ENCODE measurements at places on chromosomes 3 and 15.
A peak's percentile ranks its signal among the peaks of the same experiment; 100 is the strongest.

DNA sequence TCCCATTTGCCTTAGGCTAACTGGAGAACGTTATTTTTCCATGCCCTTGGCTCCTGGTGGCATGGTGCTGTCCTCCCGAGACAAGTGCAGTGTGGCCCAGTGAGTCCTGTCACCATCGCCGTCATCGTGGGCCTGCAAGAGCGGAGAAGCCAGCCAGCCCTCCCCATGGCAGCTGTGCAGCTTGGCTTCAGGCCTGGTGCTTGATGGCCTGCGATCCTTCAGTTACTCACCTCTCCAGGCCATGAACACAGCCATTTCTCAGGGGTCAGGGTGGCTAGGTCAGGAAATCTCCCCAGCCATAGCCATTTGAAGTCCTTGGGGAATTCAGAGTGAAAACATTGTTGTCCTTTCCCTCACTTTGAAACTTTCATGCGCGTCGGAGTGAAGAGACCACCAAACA lies 189.0 kb upstream of the RGMA start:
- no peak for DNase-seq

DNA sequence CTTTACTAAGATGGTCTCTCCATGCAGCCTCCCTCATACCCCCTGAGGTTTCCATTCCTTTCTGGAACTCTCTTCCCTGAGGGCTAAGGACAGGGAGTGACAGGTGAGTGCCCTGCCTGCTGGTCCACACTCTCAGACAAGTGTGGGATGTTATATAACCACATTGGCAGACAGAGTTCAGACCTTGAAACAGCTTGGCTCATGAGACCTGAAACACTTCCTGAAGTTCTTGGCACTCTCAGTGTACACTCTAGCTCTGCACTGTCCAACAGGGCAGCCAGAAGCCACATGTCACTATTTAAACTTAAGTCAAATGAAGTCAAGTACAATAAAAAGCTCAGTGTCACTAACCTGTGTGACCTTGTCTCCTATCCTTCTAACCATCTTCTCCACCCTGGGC lies 188.5 kb downstream of the ZNF621 start:
- DNase-seq: no peak

DNA sequence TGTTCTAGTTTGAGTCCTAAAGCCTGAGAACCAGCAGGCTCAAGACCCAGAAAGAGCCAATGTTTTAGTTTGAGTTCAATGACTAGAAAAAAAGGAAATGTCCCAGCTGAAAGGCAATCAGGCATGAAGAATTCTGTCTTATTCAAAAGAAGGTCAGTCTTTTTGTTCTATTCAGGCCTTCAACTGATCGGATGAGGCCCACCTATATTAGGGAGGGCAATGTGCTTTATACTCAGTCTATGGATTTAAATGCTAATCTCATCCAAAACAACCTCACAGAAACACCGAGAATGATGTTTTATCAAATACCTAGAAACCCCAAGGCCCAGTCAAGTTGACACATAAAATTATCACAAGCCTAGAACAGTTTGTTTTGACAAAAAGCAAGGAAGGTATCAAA lies 4.0 kb downstream of the MNS1 start:
- DNase-seq: no peak

DNA sequence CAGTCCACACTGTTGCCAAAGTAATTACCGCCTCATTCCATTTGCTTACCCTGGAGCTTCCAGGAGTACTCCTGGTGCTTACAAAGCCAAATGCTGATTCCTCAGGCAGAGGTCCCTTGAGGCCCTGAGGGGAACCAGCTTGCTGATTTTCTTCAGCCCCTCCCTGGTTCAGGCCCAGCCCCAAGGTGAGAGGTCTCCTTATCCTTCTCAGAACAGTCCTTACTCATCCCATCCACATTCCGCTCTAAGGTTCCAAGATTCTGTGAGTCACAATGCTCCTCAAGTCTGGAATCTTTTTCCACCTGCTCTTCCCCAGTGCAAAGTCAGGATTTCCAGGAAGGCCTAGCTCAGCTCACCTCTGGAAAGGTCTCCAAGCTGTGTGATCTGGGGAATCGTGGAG lies 1.8 kb upstream of the ATP10A start:
- no peak for DNase-seq

DNA sequence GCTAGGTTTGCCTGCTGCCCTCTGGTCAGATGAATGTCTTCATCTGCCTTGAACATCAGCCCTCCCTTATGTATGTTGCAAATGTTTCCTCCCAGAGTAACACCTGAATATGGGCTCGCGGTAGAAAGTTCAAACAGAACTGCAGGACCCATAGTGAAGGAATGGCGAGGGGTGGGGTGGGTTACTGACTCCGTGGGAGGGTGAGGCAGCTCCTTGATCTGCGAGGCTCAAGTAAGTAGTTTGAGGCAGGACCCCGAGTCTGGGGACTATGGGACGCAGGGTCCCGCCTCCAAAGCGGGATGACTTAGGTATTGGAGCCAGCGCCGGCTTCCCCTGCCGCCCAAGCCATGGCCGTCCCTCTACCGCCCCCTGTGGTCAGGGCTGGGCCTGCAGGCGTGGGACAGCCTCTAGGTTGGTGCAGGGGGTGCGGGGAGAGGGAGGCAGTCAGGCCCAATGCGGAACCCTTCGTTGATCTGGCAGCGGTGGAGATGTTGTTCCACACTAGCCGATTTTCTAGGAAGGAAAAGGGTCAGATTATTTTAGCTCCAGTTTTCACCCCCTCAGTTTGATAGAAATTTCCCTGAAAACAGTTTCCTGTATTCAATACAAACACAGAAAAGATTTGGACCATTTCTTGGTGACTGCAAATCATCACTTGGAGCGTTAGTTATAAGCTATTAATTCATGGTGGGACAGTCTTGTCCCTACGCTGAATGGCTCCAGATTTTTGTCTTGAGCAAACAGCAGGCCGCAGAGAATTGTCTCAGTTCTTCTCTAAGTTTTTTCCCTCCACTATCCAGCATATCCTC lies 72.3 kb downstream of the CORO2B start:
- no peak for DNase-seq

GRCh38 chr3:120908795-120909601 lies 993 bp downstream of the STXBP5L start:
- no peak for DNase-seq

- no peak for DNase-seq
Observed at GRCh38 chr3:186105543-186105942, 3.3 kb downstream of the ETV5 start.

- no peak for DNase-seq
Observed at GRCh38 chr15:32721596-32721995, 3.8 kb downstream of the GREM1 start.

DNA sequence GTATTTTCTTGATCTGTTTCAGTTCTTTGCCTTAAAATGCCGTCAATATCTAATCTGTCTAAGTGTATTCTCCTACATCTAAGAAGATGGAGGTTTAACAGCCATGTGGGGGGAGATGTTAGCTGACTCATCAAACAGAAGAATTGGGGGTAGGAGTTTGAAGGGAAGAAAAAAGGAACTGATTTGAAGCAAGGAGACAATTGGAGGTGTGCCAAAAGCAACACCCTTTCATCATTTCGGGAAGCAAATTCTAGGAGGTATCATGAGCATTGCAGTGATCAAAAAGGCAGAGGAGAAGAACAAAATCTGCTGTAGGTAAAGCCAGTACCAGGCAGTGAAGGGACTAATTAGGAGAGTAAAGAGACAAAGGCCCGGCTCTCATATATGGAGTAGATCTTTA lies 337.3 kb upstream of the TBC1D5 start:
- DNase-seq: no peak

GRCh38 chr15:27458345-27459084 lies 487.5 kb downstream of the GABRG3 start:
- DNase-seq: no peak

- peak; percentile 83 for DNase-seq
Observed at GRCh38 chr3:9422712-9423424, 25.5 kb downstream of the SETD5 start.

GRCh38 chr15:95182091-95182490 lies 950.7 kb downstream of the MCTP2 start:
- DNase-seq: no peak

DNA sequence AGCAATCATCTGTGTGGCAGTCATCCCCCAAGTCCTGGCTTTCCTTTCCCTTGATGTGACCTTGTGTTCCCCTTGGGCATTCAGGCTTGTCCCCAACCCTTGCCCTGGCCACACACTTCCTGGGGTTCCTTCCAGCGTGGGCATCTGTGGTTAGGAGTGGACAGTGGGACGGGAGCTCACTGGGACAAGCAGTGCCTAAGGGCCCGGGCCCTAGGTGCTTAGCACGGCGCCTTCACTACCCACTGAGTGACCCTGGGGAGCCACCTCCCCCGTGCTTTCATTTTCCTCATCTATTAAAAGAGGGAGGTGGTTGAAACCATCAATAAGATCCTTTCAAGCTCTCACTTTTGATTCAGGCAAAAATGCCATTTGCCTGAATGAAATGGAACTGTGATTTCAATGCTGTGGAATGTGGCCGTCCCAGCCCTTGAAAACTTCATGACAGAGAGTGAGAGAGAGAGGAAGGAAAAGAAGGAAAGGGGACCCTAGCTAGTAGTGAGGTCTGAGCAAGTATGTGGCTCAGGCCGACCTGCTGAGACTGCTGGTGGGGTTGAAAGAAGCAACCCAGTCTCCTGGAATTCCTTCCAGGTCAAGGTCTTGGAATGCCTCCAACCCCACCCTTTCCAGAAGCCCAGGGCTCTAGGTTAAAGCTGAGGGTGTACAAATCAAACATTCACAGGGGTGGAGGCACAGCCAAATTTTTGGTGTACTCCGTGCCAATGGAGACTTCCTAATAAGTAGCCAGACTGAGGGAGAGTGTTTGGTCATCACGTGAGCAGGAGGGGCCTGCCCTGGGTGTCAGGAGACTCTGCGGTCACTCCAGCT lies 302.9 kb downstream of the TLE3 start:
- no peak for DNase-seq

DNA sequence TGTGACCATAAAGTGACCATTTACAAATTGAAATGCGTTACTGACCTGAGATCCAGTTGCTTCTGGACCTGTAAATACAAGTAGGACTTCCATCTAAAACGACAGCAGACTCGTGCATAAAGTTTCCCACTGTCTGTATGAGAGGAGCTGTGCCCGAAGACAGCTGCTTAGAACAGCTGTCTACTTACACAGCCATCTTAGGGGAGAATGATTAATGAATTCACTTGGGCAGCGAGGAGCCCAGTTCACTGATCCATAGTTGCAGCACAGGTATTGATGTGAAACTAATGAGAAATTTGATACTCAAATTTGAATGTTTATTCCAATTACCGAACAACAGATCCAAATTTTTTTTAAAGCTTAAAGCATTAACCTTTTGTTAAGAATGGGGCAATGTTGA lies 748.1 kb downstream of the NR2F2 start:
- DNase-seq: no peak

DNA sequence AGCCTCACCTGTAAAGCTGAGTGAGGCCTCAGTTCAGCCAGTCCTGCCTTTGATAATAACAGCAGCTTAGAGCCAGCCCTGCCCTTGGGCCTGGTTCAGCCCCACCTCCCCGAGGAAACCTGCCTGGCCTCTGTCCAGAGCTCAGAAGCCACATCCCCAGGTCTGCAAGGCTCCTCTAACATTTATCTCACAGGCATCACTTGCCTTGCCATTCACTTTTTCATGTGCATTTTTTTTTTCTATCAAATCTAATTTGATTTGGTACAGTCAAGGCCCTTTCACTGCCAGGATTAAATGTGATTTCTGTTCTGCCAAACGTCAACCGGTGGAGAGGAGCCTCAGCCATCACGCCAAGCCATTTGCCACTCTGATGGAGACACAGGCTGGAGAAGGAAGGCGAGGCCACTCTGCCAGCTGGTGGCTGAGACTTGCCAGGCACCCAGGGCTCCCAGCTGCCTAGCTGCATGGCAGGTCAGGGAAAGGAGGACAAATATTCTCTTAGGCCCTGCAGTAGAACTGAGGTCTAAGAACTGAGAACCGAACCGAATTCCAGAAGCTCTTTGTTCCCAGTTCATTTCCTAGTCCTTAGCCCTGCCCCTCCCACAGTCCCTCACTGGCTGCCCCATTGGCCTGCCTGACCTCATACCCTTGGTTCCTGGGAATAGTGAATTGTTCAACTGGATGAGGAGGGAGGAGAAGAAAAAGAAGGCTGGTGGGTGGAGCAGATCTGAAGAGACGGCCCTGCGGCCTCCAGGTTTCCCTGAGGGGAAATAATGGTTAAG lies 76.4 kb downstream of the SPSB4 start:
- peak; percentile 96 for DNase-seq

- peak; percentile 76 for DNase-seq
Observed at GRCh38 chr15:75029378-75030022, 6.1 kb downstream of the PPCDC start.

GRCh38 chr3:87607234-87607633 lies 330.9 kb upstream of the POU1F1 start:
- DNase-seq: no peak

- DNase-seq: no peak
Observed at GRCh38 chr15:85402195-85402881, 21.9 kb downstream of the AKAP13 start.

DNA sequence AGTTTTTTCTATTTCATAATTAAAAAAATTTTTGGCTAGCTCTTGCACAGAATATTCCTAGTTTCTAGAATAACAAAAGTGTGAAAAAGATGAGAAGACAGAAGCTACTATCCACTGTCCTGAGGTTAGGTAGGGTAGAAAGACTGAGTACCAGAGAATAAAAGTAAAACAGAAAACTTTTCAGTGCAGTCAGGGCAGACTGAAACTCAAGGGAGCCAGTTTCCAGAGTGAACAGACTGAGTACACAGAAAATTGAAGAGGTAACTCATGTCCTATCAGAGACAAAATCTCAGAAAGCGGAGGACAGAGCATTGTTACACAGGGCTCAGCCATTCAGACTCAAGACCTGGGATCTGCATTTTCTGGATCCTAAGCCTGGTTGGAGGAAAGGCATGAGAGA lies 8.8 kb upstream of the FBXO40 start:
- no peak for DNase-seq

DNA sequence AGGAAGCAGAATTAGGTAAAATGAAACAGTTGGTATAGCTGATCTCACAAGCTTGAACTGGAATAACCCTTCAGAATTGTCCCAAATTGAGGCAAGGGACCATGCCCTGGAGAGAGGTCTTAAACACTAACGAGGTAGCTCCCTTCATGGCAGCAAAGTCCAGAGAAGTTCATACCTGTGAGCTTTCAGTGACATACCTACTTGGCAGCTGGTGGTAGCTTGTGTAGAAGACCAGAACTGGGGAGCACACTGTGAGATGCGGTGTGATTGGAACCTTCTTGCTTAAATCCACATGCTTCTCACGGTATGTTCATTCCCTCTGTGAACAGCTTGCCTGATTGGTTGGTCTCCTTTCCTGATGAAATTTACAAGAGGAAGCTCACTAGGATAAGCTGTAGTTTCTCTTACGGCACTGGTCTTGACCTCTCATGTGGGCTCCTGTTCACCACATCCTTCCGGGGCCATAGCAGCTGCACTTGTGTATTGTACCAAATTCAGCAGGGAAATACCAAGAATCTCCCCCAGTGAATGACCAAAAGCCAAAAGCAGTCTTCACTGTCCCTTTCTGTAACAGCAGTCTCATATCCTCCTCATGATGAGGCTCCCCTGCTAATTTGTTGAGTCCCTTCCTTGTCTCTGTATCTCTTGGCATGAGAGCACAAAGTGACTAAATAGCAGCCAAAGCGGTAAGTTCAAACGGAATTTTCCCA lies 483.7 kb upstream of the FRG2C start:
- no peak for DNase-seq

Data from SK-N-DZ (cell line).